IPS DF 6.9 (cell line): ENCODE measurements at places on chromosomes 3 and 15.

DNA sequence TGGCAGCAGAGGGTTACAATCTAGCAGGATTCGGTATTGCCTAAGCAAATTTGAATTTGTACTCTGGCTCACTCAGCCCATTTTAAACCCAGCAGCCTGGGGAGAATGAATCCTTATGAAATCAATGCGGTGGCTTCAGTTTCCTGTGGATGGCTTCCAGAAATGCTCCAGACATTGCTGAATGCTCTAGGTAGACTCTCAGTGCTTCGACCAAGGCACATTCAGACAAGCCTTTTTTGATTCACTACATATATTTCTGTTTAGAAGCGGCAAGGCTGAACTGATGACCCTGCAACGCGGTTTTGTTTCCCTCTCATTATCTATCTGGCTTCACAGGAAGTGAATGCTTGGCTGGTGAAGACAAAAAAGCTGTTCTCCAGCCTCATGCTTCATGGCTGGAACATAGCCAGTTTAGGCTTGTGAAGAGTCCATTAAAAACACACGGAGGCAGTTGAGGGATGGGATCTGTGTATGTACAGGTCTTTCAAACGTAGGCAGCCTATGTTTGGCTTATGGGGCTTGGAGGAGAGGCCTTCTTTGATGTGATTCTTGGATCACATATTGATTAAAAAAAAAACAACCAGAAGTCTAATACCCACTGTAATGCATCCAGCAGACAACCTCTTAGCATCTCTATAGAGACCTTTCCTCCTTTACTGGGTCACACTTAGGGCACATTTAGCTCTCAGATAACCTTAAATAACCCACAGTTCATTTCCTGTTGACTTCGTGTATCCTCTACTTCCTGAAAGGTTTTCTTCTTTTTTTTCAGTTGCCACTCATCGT, 400.2 kb upstream of the TBL1XR1 start:
- H3K36me3 ChIP-seq: no peaks in the 10 kb centered on the region
- no peak overlapping the region for H3K4me3 ChIP-seq
- H3K27me3 ChIP-seq: no peaks in the 10 kb centered on the region
- DNase-seq: no peak

GRCh38 chr3:100274361-100274760, 13.6 kb downstream of the TBC1D23 start:
- H3K4me1 ChIP-seq: no peaks in the 10 kb centered on the region
- no peak overlapping the region for H3K4me3 ChIP-seq
- DNase-seq: no peak

- no peak for DNase-seq
- H3K27me3 ChIP-seq: no peaks in the 10 kb centered on the region
- no peaks in the 10 kb centered on the region for H3K36me3 ChIP-seq
- no peaks in the 10 kb centered on the region; the same call in 1 of the 2 replicates for H3K4me1 ChIP-seq
Observed at GRCh38 chr15:46034755-46035154, 399.9 kb downstream of the SQOR start.

DNA sequence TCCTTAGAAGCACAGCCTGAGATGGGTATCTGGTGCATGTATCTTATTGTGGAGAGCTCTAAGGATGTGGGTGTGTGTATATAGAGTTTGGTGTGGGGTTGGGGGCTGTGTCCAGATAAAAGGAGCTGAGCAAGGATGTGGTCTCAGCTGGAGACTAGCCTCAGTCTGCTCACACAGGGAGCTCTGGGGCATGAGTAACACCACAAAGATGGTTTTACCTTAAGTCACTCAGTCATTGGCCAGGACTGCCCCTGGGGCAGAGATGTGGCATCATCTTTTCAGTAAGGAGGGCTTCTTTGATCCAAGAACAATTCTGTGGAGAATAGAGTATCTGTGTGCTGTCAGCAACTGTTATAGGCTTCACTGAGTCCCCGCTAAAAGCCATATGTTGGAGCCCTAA, 163.4 kb upstream of the NUDT16 start:
- no peak overlapping the region for H3K27ac ChIP-seq
- no peaks in the 10 kb centered on the region for H3K36me3 ChIP-seq
- DNase-seq: no peak
- H3K4me3 ChIP-seq: no peak overlapping the region
- H3K27me3 ChIP-seq: no peaks in the 10 kb centered on the region
- no peaks in the 10 kb centered on the region for H3K4me1 ChIP-seq

GRCh38 chr3:129838086-129838485, 55.4 kb downstream of the TMCC1 start:
- H3K27me3 ChIP-seq: no peaks in the 10 kb centered on the region
- 0 out of 2 replicates have a peak, but pooled peaks cover 1% of the 10 kb centered on the region for H3K4me1 ChIP-seq
- no peaks in the 10 kb centered on the region for H3K36me3 ChIP-seq
- H3K27ac ChIP-seq: no peak overlapping the region
- H3K4me3 ChIP-seq: no peak overlapping the region
